ENCODE measurements at places on chromosomes 7 and 10.

- DNase-seq = no peak
Measured at GRCh38 chr10:6558759-6559461, 21.2 kb downstream of the PRKCQ start.

- DNase-seq = no peak
Measured at GRCh38 chr7:5005066-5005465, 40.6 kb upstream of the RBAK start.

DNA sequence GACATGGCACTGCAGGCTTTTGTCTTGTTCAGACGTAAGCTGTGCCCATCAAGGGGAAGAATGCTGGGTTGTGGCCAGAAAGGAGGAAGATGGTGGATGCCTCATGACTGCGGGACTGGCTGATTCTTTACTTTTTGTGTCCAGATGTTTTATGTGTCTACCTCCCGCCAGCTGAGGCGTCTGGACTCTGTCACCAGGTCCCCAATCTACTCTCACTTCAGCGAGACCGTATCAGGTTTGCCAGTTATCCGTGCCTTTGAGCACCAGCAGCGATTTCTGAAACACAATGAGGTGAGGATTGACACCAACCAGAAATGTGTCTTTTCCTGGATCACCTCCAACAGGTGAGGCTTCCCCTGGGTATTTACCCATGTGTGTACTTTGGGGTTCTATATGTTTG lies 53.5 kb downstream of the ABCC2 start:
- no peak for DNase-seq

DNA sequence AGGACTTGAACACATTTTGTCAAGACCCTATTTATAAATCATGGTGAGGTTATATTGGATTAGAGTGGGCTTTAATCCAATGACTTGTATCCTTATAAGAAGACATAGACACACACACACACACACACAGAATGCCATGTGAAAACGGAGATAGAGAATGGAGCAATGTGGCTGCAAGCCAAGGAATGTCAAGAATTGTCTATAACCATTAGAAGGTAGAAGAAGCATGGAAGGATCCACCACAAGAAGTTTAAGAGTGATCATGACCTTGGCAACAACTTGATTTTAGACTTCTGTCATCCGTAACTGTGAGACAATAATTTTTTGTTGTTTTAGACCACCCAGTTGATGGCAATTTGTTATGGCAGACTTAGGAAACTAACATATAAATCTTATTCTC lies 514.2 kb downstream of the TFEC start:
- no peak for DNase-seq

GRCh38 chr7:37753398-37754050 lies 70.0 kb downstream of the GPR141 start:
- DNase-seq = no peak

GRCh38 chr7:10637991-10638390 lies 335.7 kb upstream of the PHF14 start:
- no peak for DNase-seq

DNA sequence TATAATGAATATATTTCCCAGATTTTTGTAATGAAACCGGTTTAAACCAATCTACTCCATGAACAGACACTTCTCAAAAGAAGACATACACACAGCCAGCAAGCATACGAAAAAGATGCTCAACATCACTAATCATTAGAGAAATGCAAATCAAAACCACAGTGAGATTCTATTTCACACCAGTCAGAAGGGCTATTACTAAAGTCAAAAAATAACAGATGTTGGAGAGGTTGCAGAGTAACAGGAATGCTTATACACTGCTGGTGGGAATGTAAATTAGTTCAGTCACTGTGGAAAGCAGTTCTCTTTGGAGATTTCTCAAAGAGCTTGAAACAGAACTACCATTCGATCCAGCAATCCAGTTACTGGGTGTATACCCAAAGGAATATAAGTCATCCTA lies 240.7 kb downstream of the TSPAN12 start:
- no peak for DNase-seq

DNA sequence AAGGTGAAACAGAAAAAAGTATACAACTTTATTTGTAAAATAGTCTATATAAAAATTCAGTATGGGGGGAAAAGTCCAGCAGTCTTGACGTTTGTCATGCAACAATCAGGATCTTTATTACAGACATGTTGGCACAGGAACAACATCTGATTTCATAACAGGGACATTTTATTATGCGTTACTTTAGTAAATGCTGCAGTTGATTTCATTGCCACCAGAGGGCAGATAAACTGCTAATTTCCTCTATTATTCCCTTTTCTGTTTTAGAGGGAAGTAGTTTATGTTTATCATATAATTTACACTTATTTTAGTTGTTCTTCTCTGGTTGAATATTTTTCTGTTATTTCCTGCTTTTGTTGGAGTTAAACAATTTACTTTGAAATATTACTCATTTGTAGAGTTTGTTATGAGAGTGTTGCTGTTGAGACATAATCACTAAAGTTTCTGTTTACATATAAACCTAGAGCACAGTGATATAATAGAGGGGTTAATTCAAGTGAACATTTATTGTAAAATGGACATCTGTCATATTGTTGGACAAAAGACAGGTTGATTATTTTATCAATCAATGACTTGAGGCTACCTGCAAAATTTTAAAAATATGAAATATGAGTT lies 3.3 kb downstream of the PLXDC2 start:
- no peak for DNase-seq

DNA sequence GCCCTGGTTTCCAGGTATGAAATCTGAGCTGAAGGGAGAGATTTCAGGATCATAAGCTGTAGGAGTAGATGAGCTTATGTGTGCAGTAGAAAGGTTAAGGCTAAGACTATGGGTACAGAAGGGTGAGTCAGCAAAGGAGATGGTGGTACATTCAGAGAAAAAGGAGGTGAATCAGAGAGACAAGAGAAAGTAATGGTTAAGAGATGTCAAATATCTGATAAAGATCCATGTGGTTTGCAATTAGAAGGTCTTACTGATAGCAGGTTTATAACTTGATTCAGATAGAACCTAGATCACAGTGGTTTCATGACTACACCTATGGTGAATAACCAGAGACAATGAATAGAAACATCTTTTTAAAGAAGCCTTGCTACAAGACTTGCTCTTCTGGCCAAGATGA lies 4.5 kb upstream of the NPY start:
- no peak for DNase-seq

- DNase-seq = no peak
Measured at GRCh38 chr10:43053825-43054224, 23.0 kb upstream of the RET start.
